ENCODE measurements at places on chromosomes 7 and 10. TPM values are rescaled to one million over a fixed set of nuclear protein-coding genes. Genes with fewer than 3 reads are reported as not detected.

Gene ZNF425
- total RNA-seq, result 0.44 TPM

Gene CCZ1
- 124 TPM for total RNA-seq

Gene OR2A1
- total RNA-seq, result not detected

Gene ADCYAP1R1
- total RNA-seq, result not detected

Gene PSMC2
- 229 TPM for total RNA-seq

Gene MMD2
- not detected for total RNA-seq

Gene BBS9
- total RNA-seq, result 4.3 TPM

Gene NPFFR1
- total RNA-seq, result not detected

Gene LRGUK
- total RNA-seq, result 0.16 TPM

Gene VWDE
- 1.9 TPM for total RNA-seq

GRCh38 chr7:116271161-116271913 is 61.0 kb downstream of the TES start:
- peak; percentile 27 for DNase-seq
- H3K27ac ChIP-seq, result no peak overlapping the region
- H3K4me3 ChIP-seq, result no peak overlapping the region
- H3K36me3 ChIP-seq, result no peaks in the 10 kb centered on the region

DNA sequence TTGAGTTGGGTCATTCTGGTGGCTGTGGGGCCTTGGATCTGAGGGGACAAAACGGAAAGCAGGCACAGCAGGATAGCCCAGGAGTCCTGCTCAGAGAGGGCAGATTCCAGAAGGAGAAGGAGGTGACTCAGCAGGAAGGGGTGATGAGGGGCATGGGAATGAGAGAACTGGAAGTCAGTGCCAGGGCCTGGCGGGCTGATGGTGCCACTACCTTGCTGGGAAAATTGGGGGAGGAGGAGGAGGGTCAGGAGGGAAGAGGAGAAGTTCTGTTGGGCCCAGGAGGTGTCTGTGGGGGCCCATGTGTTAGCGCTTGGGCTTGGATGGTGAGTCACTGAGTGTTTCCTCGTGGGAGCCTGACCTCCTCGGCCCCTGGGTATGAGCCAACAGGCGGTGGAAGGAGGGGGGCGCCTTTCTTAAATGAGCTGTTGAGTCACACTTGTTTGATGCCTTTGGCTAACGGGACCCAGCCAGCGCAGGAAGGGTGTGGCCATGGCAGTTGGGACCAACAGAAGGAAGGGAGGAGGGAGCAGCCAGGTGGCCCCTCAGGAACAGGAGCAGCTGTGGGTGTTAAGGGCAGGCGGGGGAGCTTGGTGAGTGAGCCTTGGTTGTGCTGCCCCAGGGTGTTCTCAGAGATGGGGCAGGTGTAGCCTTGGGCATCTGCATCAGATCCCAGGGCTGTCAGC is 130.0 kb upstream of the BTBD16 start:
- no peaks in the 10 kb centered on the region for H3K4me1 ChIP-seq
- H3K36me3 ChIP-seq, result no peaks in the 10 kb centered on the region
- H3K4me3 ChIP-seq, result no peak overlapping the region
- H3K27ac ChIP-seq, result no peak overlapping the region
- no peak for DNase-seq
- no peaks in the 10 kb centered on the region for H3K27me3 ChIP-seq

DNA sequence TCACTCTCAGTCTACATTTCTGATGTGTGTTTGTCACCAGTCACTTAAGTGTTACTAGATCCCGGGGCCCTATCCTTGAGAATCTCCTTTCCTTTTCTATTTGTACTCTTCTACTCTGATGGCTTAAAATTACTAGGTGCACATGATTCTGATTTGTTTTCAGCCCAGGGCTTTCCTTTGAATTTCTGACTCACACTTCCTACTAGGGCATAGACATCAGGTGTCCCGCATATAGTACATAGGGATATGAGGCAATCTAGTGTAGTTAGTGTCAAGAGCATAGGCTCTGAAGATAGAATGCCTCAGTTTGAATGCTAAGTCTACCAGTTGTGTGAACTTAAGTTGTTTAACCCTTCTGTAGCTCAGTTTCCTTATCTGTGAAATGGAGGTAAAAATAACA is 49.4 kb upstream of the LRRN3 start:
- H3K36me3 ChIP-seq, result peaks cover 2% of the 10 kb centered on the region
- peak overlapping the region; percentile 24 for H3K4me3 ChIP-seq
- peak overlapping the region; percentile 35 for H3K27ac ChIP-seq
- no peaks in the 10 kb centered on the region for H3K27me3 ChIP-seq

GRCh38 chr7:64114791-64115190 is 69.6 kb downstream of the ZNF727 start:
- DNase-seq, result no peak
- no peaks in the 10 kb centered on the region for H3K36me3 ChIP-seq
- H3K27ac ChIP-seq, result no peak overlapping the region
- no peak overlapping the region for H3K4me3 ChIP-seq
- no peaks in the 10 kb centered on the region for H3K4me1 ChIP-seq

DNA sequence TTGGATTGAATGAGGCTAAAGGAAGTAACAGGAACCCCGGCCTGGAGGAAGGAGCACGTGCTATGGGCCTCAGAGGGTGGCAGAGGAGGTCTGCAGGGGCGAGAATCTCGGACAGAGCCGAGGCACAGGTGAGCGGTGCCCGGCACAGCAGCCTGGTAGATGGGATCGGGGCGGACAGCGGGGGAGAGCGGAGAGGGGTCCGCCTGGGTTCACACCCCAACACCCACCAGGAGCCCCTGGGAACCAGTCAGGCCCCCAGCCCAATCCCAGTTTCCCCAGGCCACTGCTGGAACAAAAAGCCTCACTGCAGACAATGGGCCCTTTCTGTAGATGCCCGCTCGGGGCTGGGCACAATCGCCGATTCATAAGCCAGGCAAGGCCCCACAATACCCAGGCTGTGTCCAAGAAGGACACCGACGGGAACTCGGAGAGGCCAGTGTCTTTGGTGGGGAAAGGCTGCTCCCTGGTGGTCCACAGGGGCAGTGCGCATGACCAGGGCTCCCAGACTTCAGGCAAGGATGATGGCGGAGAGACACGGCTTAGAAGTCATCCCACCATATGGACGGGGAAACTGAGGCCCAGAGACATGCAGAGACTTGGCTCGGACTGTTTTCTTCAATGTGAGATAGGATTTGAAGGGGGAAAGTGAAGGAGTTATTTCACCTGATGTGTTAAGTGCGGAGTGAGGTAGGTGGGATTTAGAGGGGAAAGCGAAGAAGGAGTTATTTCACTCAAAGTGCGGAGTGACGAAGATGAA is 106.9 kb upstream of the GPR26 start:
- H3K4me1 ChIP-seq, result no peaks in the 10 kb centered on the region
- H3K36me3 ChIP-seq, result no peaks in the 10 kb centered on the region
- H3K27me3 ChIP-seq, result peaks cover 3% of the 10 kb centered on the region
- H3K27ac ChIP-seq, result no peak overlapping the region
- H3K4me3 ChIP-seq, result no peak overlapping the region

DNA sequence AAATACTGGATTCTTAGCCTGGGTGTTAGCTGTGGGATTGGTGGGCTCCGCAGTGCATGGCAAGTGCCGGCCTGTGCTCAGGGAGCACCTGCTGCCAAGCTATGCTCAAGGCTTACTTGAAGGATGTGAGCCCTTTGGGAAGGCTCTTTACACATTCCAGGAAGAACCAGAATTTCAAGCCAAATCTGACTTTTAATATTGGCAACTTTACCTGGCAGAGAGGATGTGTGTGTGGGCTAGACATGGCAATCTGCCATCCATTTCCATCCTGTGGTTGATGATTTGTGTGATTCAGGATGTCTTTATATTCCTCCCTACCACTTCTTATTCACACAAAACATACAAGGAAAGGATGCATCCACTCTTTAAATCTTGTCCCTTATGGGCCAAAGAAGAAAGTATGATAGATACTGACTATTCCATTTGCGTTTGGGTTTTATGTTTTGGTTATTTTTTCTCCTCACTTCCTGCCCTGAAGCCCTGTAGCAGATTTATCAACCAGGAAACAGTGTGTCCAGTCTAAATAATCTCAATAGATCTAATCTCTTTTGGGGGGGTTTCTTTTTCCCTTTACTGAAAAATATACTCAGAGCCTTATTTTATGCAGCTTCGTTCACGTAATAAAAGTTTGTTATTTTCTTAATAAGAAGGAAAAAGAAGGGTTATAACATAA is 247.1 kb downstream of the COBL start:
- H3K36me3 ChIP-seq, result no peaks in the 10 kb centered on the region
- H3K27ac ChIP-seq, result no peak overlapping the region
- DNase-seq, result no peak
- no peaks in the 10 kb centered on the region for H3K4me1 ChIP-seq
- H3K4me3 ChIP-seq, result no peak overlapping the region
- H3K27me3 ChIP-seq, result no peaks in the 10 kb centered on the region

- no peak overlapping the region for H3K4me3 ChIP-seq
- peaks cover 3% of the 10 kb centered on the region for H3K4me1 ChIP-seq
- DNase-seq, result no peak
- H3K27me3 ChIP-seq, result peaks cover 45% of the 10 kb centered on the region
Measured at GRCh38 chr10:116269619-116270018, 3.4 kb downstream of the GFRA1 start.

GRCh38 chr7:103336761-103337160 is 7.8 kb downstream of the DNAJC2 start:
- no peak for DNase-seq
- no peaks in the 10 kb centered on the region for H3K27me3 ChIP-seq
- H3K4me1 ChIP-seq, result peaks cover 24% of the 10 kb centered on the region
- no peak overlapping the region for H3K27ac ChIP-seq
- H3K4me3 ChIP-seq, result no peak overlapping the region
- peaks cover 50% of the 10 kb centered on the region for H3K36me3 ChIP-seq

GRCh38 chr10:124069341-124070264 is 23.8 kb downstream of the CHST15 start:
- no peak overlapping the region for H3K4me3 ChIP-seq
- H3K4me1 ChIP-seq, result peaks cover 13% of the 10 kb centered on the region
- H3K36me3 ChIP-seq, result no peaks in the 10 kb centered on the region
- H3K27me3 ChIP-seq, result peaks cover 15% of the 10 kb centered on the region

- peaks cover 71% of the 10 kb centered on the region for H3K4me1 ChIP-seq
- no peak for DNase-seq
- peak overlapping the region; percentile 66 for H3K4me3 ChIP-seq
- peaks cover 37% of the 10 kb centered on the region for H3K36me3 ChIP-seq
- H3K27ac ChIP-seq, result peak overlapping the region; percentile 87
- no peaks in the 10 kb centered on the region for H3K27me3 ChIP-seq
Measured at GRCh38 chr10:80526742-80527141, 11.0 kb upstream of the SH2D4B start.

GRCh38 chr7:2924866-2925840 is 81.0 kb upstream of the GNA12 start:
- peaks cover 45% of the 10 kb centered on the region for H3K36me3 ChIP-seq
- H3K27ac ChIP-seq, result no peak overlapping the region
- no peak overlapping the region for H3K4me3 ChIP-seq

DNA sequence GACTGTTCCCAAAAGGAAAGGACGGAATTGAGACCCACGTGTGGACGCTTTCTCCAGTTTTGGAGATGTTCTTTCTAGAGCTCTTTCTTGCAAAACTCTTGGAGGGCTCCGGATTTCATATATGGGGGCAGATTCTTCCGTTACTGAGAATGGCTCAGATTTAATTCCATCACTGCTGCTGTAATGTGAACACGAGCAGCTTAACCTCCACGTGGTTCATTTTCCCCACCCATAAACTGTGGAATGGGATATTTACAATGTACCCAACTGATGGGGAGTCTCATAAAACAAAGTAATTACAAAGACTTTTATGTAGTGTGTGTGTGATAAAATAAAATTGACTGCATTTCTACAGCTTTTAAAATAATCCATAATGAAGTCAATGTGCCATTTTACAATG is 15.1 kb upstream of the MSRB2 start:
- H3K4me3 ChIP-seq, result no peak overlapping the region
- H3K27me3 ChIP-seq, result peaks cover 41% of the 10 kb centered on the region
- H3K4me1 ChIP-seq, result no peaks in the 10 kb centered on the region
- H3K27ac ChIP-seq, result no peak overlapping the region
- no peak for DNase-seq

DNA sequence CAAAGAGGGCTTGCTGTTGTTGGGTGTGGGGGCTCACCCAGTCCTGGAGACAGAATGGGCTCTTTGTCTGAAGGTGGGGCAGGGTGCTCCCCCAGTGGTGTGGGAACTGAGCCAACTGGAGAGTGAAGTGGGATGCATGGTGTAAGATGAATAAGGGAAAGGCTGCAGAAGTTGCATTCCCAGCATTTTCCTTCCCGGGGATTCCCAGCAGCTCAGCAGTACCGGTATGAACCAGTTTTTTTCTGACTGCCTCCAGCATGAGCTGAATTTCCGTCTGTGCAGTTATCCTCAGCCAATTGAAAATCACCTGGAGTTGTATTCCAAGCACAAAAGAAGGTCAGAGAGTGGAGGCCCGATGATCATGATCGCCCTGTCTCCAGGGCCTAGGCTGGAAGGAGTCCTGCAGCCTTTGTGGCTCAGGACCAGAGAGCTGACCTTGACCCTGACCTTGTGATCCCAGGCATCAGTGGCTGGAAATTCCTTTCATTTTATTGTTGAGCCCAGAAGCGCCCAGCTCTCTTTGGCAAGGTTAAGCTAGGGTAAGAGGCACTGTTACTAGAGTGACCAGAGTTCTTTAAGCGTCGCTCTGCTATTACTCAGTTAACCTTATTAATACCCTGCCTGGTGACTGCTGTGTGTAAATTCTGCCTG is 33.4 kb downstream of the OGDH start:
- peak overlapping the region; percentile 82 for H3K4me3 ChIP-seq
- H3K27ac ChIP-seq, result peak overlapping the region; percentile 99
- peaks cover 60% of the 10 kb centered on the region for H3K4me1 ChIP-seq
- no peaks in the 10 kb centered on the region for H3K27me3 ChIP-seq
- H3K36me3 ChIP-seq, result peaks cover 33% of the 10 kb centered on the region

- H3K4me1 ChIP-seq, result no peaks in the 10 kb centered on the region
- H3K27ac ChIP-seq, result no peak overlapping the region
- DNase-seq, result peak; percentile 57
- peaks cover 3% of the 10 kb centered on the region for H3K27me3 ChIP-seq
Measured at GRCh38 chr10:17910125-17910789, 41.5 kb upstream of the SLC39A12 start.

- no peak overlapping the region for H3K4me3 ChIP-seq
- DNase-seq, result no peak
- H3K36me3 ChIP-seq, result no peaks in the 10 kb centered on the region
- no peaks in the 10 kb centered on the region for H3K4me1 ChIP-seq
- H3K27ac ChIP-seq, result no peak overlapping the region
Measured at GRCh38 chr10:78072504-78072903, 38.8 kb downstream of the RPS24 start.

- H3K27ac ChIP-seq, result no peak overlapping the region
- H3K4me3 ChIP-seq, result no peak overlapping the region
- peaks cover 2% of the 10 kb centered on the region for H3K4me1 ChIP-seq
- H3K36me3 ChIP-seq, result no peaks in the 10 kb centered on the region
- H3K27me3 ChIP-seq, result peaks cover 37% of the 10 kb centered on the region
Measured at GRCh38 chr10:118997379-118997778, 32.1 kb upstream of the NANOS1 start.
